ENCODE measurements at places on chromosomes 1 and 21. TPM values are rescaled to one million over a fixed set of nuclear protein-coding genes. Genes with fewer than 3 reads are reported as not detected.
A peak's percentile ranks its signal among the peaks of the same experiment; 100 is the strongest.

DNA sequence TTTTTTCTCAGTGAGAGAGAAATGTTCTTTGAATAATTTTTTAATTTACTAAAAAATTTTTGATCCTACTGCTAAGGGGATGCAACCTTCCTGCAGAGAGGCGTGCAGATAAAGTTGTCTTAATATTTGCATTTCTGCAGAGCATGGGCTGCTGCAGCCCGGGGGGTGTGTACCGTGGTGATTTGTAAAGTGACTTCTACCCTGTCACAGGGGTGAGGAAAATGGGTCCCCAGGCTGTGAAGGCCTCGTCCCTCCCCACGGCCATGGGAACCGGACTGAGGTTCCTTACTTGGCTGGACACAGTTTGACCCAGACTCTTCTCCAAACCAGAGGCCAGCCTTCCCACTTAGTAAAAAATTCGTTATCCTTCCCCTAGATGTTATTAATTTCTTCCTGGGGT is 9.5 kb upstream of the C1orf174 start:
- DNase-seq = no peak

DNA sequence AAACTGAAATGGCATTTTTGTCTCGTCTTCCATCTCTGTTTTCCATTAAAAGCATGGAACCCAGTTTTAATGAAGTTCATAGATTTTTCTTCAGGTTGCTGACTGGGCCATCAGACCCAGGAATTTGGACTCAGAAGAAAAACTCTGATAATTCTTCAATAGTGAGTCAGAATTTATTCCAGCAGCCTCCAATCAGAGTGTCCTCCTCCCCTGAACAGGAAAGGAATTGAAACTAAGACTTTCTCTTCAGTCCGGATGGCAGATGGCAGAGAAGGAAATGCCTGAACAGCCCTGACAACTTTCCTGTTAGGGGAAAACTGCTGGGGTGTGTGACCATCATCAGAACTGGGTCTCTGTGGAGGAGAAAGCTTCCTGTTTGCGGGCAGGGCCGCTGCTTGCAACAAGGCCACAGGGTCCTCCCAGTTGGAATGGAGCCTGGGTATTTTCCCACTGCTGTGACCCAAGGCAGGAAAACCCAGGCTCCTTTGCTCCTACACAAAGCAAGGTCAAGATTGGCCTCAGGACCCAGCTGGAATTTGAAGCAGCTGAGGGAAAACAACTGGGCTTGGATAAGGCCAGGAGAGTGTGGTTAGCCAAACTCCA is 20.7 kb downstream of the CD34 start:
- DNase-seq = no peak

GRCh38 chr1:232844791-232845190 is 39.6 kb downstream of the MAP10 start:
- DNase-seq = no peak

GRCh38 chr1:162956922-162957321 is 95.9 kb upstream of the CCDC190 start:
- no peak for DNase-seq

AGBL4 gene
- total RNA-seq = not detected

GRCh38 chr1:157696966-157697628 is 3.5 kb downstream of the FCRL3 start:
- DNase-seq = no peak

DNA sequence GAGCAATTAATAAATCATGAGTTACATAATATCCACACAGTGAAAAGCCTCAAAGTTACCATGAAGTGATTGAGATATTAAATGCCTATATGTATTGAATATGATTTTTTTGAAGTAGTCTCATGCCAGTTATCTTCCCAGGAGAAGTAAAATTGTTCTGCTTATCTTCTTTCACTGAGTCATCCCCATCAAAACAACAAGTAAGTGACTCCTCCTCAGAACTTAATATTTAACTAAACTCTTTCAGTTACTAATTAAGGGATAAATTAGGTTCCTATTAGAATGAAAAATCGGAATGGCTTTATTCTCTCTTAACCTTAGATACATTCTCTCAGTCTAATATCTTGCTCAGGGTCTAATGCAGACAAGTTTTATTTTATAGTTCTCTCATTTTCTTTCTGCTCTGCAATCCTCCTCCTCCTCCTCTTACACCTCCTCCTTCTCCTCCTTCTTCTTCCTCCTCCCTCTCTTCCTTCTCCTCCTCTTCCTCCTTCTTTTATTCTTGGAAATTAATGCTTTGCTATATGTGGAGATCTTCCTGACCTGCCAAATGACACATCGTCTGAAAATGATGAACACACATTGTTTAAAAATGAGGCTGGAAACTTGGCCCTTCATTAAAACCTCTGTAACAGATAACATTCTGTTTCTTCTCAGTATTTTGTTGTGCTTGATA is 110.9 kb downstream of the RUNX1 start:
- no peak for DNase-seq

GRCh38 chr1:38474738-38475623 is 384.6 kb downstream of the RRAGC start:
- no peak for DNase-seq

DNA sequence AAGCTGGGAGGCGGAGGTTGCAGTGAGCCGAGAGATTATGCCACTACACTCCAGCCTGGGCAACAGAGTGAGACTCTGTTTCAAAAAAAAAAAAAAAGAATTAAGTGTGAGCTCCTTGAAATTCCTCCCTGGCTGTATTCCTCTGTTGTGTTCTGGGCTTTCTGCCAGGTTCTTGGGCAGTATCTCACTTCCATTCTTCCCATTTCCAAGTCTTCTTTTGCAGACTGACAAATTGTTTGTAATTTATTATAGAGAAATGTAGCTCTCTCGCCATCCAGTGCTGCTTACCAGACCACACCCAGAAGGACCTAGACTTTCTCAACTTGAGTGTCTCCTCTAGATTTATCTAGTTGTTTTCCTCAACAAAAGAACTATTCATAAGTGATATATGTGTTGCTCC is 105.0 kb upstream of the ADGRL2 start:
- DNase-seq = no peak

DNA sequence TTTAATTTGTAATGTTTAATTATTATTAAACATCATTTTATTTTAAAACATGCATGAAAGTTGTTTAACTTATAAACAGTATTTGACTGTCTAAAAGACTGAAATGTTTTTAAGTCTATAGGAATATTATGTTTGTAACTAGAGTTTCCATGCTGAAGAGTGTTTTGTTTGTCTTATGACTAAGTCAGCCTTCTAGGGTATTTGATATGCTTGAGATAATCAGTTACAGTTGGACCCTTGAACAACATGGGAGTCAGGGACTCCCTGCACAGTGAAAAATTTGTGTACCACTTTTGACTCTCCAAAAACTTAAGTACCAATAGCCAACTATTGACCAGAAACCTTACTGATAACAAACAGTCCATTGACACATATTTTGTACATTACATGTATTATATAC is 45.5 kb upstream of the KANK4 start:
- DNase-seq = no peak

C2CD2 gene
- 9.3 TPM for total RNA-seq

INAVA gene
- 0.10 TPM for total RNA-seq

DNA sequence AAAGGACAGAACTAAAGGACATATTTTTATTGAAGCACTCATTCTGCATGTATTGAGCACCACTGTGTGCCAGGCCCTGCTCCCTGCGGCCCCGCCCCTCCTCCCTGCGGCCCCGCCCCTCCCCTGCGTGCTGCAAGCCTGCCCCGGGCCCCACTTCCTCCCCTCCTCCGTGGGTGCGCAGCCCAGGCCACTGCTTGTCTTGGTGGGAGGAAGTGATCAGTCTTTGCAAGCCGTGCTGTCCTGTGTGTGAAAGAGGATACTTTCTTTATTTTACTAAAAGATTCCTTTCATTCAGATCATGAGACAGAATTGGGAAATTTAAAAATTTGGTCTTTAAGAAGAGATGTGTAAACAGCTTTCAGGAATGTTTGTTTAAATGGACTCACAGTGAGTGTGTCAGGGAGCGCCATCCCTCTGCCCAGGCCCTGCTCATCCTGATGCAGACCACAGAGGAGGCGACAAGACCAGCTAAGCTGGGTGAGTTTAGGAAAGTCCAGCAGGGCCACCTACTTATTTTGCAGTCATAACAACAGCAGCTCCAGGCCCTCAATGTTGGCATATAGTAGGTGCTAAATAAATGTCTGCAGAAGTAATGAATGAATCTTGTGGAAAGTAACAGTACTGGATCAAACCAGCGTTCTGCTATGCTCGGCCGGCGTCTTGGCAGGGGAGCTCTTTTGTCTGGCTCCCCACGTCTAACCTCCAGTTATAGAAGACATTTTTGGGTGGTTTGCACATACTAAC is 88.3 kb upstream of the SELENON start:
- DNase-seq = no peak

RGS21 gene
- not detected for total RNA-seq

GRCh38 chr1:223775054-223775453 is 62.7 kb downstream of the CAPN2 start:
- no peak for DNase-seq

PODN gene
- not detected for total RNA-seq

DNA sequence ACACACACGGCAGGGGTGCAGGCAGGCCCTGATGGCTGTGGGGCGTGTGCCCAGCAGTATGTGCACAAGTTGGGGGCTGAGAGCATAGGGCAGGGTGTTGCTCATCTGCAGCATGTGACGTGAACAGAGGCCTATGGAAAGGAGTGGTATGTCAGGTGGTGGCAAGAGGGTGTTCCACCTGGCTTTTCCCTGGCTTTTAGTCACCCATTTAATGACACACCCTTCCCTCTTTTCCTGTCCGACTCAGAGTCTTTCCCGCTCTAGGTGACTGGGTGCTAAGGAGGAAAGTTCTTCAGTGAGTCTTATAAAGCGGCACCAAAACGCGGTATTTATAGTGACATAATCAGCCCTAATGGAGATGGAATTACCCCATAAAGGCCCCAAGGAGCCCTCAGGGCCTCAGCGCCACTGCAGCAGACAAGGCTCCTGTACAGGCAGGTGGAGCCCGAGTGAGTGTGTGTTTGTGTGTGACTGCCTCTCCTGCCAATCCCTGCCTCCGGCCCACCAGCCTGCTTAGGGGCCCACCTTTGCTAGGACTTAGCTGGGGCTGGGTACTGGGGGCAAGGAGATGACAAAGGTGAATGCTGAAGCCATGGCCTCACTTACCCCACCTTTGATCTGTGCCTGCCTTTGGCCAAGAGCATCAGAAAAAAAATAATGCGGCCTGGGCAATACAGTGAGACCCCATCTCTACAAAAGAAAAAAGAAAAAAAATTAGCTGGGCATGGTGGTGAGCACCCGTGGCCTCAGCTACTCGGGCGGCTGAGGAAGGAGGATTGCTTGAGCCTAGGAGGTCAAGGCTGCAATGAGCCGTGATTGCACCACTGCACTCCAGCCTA is 3.3 kb upstream of the EPHA2 start:
- DNase-seq = no peak

DNA sequence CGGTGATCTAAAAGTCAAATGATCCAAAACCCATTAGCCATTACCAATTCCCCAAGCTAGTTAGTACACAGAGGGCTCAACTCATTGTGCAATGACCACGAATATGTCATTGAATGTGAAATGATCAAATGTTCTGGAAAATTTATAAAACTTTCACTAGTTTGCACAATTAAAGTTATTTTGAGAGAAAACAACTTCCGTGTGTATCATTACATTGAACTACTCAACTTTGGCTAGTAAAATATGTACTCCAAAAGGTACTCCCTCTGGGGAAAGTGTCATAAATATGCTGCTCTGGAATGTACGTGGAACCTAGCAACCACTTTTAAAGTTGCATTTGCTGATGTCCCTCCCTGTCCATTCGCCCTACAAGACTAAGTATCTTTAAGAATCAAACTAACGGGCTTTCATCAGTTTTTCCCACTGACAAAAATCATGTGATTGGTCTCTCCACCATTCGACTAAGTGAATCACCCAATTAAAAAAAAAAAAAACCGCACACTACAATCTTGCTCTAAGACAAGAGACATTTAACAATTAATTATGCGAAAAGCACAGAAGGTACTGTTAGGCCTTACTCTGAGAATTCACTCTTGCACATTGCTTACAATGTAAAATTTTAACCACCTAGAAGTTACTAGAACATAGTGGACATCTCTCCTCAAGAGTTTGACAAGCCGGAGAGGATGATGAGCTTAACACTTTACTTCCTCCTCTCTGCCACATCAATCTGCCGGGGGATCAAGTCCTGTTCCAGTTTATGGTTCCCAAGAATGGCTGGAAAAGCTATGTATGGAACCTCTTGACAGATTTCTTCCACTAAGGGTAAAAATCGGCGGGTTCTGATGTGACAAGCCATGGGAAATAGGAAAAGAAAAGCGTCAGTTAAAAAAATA is 1.2 kb downstream of the ACBD3 start:
- DNase-seq = no peak

GRCh38 chr1:87052961-87053360 is 138.5 kb downstream of the HS2ST1 start:
- no peak for DNase-seq

DNA sequence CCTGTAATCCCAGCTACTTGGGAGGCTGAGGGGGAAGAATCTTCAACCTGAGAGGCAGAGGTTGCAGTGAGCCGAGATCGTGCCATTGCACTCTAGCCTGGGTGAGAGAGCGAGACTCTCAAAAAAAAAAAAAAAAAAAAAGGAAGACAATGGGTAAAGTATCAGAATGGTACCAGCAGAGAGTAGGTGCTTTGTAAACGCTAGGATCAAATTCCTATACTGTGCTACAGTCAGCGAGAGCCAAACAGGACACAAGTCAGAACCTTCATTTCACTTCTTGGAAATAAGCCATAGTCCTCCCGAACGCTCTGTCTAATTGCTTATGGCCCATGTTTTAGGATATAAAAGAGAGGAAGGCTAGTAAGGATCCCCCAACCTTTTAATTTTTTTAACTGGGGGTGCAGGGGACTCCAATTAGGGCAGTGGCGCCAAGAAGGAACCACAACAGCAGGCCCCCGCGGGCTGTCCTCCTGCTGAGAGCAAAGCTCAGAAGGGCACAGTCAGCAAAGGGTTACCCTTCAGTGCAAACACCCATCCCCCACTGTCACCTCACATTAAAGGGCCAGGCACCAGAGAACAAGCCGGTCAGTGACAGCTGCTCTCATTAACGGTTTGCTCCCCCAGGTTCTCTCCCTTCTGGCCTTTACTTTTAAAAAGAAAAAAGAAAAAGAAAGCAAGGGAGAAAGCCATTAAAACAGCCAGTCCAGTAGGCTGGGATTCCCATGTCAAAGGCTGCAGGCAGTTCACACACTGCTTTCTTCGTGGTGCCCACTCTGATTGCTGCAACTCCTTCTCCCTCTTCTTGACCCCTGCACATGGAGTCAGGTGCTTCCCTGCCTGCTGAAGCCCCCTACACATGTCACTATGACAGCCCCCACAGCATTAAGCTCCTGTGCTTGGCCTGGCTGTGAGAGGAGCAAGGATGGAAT is 69.4 kb downstream of the PLPP3 start:
- DNase-seq = no peak

DDR2 gene
- total RNA-seq = 0.77 TPM

GRCh38 chr1:188128761-188129160 is 1300.0 kb downstream of the PLA2G4A start:
- peak; percentile 5 for DNase-seq

PSMD4 gene
- 216 TPM for total RNA-seq

- no peak for DNase-seq
Measured at GRCh38 chr1:1318131-1318652, 6.3 kb downstream of the INTS11 start.

SYT6 gene
- total RNA-seq = not detected

GRCh38 chr1:232768793-232769192 is 36.4 kb upstream of the MAP10 start:
- DNase-seq = no peak
